Left renal cortex interstitium (tissue), 4 donors: ENCODE measurements at places on chromosomes 5 and 9.

DNA sequence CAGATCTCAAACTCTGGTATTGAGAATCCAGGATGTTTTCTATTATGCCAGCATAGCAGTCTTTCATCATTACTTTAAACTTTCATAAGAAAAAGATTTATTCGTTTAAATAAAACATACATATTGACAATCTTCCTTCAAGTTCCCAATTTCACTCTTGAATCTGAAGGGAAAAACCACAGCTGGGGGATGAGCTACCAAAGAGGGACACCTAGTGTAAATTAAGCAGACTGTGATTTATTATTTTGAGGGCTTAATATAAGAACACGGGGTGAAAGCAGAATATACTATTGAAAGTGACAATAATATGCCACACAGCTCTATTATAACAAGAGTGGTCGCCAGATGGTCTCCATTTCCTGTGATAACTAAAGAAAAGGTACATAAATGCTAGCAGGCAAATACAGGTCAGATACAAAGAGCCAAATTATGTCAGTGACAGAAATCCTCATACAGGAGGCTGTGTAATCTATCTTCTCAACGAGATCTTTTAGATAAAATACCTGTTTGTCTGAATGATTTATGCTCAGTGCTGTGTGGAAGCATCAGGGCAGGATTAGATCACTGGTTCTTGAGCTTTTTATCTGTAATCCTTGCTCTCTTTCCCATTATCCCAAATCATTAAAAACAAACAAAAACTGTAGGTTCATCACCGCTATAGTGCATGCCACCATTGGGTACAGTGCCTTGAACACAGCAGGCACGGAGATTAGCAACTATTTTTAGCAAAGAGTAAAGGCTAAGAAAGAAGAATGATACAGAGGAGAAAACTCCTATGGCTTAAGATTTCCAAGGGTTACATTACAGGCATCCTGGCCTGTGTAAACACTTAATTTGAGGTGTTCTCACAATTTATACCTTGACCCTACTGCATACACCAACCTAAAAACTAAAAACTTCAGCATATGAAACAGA, 116.6 kb downstream of the DROSHA start:
- DNase-seq: no peak

DNA sequence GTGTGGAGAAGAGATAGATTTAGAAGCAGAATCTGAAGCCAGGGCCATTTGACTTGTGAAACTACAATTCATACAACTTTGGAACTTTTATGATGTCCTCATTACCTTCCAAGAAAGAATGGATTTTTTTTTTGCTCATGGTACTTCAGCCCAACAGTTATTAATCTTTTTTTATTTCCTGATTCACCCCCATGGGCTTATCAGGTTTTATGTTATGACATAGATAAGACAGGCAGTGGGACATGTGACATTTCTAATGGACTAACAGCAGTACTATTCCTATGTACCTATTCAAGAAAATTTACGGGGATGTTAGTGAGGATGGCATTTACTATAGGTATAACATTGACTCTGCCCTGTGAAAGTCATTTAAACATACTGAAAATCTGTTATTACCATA, 204.7 kb downstream of the ARHGEF28 start:
- no peak for DNase-seq

- no peak for DNase-seq
Observed at GRCh38 chr9:112048924-112049691, 126.0 kb downstream of the SUSD1 start.

- no peak for DNase-seq
Observed at GRCh38 chr9:111427186-111427585, 57.0 kb downstream of the ECPAS start.

DNA sequence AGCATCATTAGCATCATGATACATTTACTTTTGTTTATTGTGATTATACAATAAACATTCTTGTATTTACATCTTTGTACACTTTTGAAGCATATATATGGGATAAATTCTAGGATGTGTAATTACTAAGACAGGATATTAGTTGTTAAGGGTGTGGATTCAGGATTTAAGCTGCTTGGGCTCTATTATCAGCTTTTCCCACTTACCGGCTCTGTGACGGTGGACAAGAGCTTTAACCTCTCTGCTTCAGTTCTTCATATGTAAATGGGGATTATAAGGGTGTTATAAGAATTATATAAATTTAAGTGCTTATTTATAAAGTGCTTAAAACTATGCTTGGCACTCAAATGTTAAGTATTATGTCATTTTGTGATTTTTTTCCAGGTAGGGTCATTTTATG, 131.1 kb downstream of the FER start:
- DNase-seq: no peak

DNA sequence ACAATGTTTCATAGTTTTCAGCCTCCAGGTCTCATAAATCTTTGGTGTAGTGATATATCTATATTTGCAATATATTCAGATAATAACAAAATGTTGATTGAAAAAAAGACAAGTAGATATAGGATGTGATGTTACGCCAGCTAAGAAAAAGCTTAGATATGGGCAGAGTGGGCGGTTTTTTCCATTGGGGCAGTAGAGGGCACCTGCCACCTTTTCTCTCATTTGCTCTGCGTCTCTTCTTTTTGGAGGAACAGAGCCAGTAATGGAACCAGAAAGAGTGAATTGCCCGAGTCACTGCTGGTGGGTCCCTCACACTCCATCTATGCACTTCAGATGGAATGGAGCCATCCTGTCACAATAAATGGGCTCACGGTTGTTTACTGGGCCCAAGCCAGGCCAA, 62.1 kb upstream of the FANCC start:
- no peak for DNase-seq

DNA sequence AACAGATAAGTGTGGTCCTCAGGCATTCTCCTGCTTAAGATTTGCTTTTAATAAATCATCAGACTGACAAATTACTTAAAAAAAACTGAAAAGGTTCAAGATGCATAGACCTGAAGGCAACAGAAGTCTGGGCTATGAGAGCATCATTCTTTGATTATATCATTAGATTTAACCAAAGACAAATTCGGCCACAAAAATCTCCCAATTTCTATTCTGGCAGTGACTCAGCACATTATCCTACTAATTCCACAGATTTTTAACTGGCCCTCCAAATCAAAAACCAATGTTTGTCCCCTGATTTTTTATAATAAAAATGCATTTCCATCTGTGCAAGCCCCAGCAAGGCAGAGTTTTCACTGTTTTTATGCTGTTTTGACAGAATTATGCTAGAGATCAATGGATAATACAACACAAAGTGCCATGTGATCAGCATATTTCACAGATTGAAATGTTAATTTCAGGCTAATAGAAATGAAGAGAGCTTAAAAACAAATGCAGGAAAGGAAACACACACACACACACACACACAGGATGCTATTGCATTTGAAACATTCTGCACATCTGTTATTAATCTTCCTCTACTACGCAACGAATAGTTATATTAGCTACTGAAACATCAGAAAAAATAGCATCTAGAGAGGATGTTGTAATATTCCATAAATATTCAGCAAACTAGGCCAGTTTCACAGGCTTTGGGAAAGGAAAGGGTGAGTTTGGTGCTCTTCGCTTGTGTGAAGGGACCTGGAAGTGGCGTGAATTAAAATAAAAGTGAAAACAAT, 177.6 kb upstream of the ST8SIA4 start:
- DNase-seq: no peak

DNA sequence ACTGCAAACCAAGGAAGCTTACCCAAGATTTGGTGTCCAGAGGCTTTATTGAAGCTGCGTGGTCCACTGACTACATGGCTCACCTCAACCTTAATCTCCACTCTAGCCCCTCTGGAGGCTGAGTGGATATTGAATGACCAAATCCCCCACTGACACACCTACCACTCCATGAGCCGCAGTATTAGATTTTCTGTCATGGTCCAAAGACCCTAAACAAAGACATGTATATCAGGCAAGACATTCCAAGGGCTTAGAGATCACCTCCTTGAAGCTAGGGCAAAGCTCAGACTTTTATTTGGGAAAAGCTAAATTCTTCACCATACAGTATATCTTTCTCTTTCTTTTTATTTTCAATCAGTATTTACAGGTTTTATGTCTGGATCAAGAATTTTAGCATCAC, 346.2 kb upstream of the CTNND2 start:
- no peak for DNase-seq

DNA sequence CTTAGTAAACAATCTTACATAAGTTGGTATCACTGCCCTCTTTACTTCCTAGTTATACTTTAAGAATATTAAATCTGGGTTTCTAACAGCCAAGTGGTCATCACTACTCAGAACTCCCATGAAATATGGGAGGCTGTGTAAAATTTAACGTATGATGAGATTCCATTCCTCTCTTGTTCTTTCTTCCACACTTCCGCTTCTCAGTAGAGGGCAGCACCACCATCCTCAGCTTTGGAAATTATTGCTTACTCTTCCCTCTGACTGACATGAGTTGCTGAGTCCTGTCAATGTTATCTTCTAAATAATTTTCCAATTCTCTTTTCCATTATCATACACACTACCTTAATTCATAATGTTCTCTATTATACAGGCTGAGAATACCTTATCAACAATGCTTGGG, 194.0 kb downstream of the RFX3 start:
- no peak for DNase-seq
